ENCODE measurements at places on chromosomes 5 and 9.
A peak's percentile ranks its signal among the peaks of the same experiment; 100 is the strongest.

GRCh38 chr5:172640139-172640538 is 924 bp upstream of the NEURL1B start:
- DNase-seq, result no peak

- no peak for DNase-seq
Observed at GRCh38 chr5:172177176-172177575, 10.8 kb downstream of the STK10 start.

DNA sequence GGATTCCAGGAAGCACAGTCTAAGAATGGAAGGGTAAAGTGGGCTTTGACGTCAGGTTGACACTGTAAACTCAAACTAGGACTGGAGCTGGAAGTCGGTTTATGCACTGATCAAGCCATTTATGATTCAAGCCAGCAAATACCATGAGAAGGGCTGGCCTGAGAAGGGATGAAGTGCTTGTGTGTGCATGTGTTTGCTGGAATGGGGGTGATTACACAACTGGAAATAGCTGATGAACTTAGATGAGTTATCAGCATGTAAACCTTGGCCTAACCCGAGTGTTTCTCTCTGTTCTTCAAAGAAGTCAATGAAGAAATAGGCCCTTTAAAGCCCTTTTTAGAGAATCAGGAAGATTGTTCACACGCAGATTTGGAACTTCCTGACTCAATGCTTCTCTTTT is 287.6 kb downstream of the RFX3 start:
- DNase-seq, result no peak

GRCh38 chr5:142756576-142756975 is 13.6 kb upstream of the ARHGAP26 start:
- DNase-seq, result no peak

- DNase-seq, result no peak
Observed at GRCh38 chr5:68049053-68049713, 166.4 kb upstream of the PIK3R1 start.

GRCh38 chr9:88535226-88536022 is 446 bp downstream of the NXNL2 start:
- DNase-seq, result no peak

- no peak for DNase-seq
Observed at GRCh38 chr5:110087829-110088228, 398.1 kb downstream of the MAN2A1 start.

- DNase-seq, result no peak
Observed at GRCh38 chr5:88820581-88820980, 62.4 kb downstream of the MEF2C start.

DNA sequence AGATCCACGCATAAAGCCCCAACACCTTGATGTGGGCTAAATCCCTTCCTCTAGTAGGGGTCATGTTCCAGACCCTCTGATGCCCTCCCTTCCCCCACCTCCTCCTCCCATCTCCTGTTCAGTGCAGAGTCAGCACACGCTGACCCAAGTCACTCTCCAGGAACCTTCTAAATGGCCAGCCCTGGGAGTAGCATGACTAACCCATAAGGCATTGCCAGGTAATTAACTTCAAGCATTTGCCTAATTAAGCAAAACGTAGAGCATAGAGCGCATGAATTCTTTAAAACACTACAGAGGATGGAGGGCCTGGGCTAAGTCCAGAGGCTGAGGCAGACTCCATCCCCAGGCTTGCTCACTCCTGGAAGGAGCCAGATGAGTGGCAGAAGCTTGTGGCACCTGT is 276.3 kb upstream of the MSX2 start:
- DNase-seq, result no peak

GRCh38 chr9:106417685-106418084 is 445.3 kb upstream of the ZNF462 start:
- DNase-seq, result no peak

DNA sequence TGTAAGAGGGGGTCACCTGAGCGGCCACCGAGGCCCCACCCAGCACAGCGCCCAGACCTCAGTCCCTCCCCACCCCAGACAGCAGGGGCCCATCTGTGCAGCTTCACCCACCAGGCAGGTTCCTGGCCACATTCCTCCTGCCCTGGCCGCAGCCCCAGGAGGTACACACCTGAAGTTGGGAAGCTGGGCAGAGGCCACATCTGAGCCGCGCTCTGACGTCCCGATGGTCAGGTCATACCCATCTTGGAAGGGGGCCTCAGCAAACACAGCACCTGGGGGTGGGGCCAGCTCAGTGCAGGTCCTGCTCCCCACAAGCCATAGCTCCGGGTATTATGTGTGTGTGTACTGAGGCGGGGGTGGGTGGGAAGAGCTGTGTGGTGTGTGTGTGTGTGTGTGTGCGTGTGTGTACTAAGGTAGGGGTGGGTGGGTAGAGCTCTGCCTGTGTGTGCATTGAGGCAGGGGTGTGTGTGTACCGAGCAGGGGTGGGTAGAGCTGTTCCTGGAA is 5.6 kb downstream of the SPOUT1 start:
- DNase-seq, result no peak

DNA sequence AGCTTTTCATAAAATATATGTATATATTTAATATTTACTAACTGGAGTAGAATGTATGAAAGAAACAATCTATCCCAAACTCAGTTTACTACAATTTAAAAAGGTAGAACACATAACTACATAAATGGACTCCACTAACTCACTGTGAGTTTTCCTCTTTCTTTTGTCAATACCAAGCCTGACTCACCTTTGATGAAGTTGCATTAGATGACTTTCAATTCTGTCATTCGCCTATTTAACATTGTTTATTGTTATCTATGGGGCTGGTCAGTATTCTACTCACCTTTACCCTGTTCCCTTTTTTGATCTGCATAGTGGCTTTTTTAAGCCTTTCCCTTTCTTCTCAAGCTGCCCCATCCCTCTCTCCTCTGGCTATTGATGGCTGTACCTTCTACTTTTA is 629.7 kb downstream of the RAB3C start:
- DNase-seq, result no peak

DNA sequence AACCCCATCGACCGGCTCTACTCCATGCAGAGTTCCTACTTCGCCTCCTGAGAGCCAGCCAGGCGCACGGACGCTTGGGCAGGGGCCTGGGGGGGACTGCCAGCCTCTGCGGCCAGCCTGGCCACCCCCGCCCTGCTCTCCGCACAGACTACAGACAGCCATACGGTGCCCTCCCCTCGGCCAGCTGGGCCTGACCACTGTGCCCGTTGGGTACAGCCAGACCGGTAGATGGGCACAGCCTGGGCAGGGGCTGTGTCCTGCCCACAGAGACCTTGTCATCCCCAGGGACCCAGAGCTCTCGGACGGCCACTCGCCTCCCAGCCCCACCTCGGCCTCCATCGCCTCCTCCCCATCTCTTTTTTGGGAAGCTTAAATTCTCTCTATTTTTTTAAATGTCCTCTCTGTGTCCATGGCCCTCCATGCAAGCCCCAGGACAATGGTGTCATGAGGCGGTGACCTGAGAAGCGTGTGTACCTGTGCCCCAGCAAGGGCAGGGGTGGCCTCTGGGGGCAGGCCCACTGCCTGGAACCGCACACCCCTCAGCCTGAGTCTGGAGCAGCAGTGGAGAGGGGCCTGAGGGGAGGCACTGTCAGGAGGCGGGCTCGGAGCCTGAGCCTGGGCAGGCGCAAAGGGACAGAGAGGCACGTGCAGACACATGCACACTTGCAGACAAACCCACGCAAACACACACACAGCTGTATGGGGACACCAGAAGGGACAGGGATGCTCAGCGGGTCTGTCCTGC is 82.8 kb downstream of the LMX1B start:
- DNase-seq, result no peak

- no peak for DNase-seq
Observed at GRCh38 chr5:24376616-24377015, 268.2 kb downstream of the CDH10 start.

DNA sequence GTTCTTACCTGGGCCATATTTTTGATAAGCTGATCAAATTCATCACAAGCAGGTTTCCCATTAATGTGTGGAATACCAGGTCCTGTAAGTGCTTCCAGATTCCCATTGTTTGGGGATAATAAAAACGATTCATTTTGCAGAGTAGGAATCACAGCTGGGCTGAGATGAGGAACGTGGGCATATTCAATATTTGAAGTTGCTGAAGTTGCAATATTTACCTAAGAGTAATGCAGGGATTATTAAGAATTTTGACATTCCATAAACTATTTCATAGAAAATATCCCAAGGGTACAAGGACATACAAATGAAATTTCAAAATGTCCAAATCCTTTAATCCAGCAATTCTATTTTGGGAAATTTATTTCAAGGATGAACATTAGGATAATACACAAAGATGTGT is 55.1 kb downstream of the MPDZ start:
- DNase-seq, result no peak

GRCh38 chr9:131126059-131126426 is 657 bp downstream of the NUP214 start:
- DNase-seq, result no peak

- DNase-seq, result peak; percentile 77
Observed at GRCh38 chr9:135992486-135993408, 31.6 kb upstream of the UBAC1 start.

DNA sequence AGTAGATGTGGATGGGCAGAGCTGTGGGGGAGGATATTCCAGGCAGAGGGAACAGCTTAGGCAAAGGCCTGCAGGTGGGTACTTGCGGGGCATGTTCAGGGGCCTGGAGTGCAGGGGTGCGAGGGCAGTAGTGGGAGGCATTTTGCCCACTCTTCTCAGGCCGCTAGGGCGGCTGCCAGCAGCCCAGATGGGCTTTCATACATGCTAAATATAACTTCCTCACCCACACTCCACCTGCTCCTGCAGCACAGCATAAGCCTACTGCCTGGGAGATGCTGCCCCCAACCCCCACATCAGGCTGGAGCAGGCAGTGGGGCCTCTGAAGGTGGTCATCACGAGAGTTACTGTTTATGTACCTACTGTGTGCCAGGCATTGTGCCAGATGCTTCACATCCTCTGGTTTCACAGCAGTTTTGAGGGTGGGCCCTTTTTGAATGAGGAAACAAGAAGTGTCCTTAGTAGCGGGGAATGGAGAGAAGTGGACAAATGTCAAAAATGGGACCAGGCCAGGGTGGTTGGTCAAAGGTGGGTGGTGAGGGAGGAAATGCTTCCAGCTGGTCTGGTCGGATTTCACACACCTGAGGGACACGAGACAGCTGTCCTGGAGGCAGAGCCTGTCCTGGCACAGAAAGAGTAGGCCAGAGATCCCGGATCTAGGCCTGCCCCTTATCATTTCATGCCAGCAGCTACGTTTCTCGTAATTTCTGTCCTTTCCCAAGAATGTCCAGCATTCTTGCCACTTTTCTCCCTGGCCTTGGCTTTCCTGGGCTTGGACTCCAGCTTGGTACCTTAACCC is 12.1 kb downstream of the RGS14 start:
- DNase-seq, result no peak

DNA sequence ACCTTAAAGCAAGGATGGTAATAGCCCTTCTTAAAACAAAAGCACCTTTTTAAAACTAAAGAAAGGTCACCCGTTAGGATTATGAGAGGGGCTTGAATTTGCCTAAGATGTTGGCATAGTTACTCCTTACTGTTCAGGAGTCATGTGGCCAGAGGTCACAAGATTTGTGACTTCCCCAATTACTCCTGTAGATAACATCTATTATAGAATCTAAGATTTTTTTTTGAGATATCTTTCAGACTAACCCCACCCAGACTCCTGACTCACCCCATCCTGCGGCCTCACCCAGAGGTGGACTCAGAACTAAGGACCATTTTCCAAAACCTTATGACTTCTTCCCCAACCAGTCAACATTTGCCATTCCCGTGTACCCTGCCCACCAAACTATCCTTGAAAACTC is 2.4 kb downstream of the CD180 start:
- DNase-seq, result no peak

DNA sequence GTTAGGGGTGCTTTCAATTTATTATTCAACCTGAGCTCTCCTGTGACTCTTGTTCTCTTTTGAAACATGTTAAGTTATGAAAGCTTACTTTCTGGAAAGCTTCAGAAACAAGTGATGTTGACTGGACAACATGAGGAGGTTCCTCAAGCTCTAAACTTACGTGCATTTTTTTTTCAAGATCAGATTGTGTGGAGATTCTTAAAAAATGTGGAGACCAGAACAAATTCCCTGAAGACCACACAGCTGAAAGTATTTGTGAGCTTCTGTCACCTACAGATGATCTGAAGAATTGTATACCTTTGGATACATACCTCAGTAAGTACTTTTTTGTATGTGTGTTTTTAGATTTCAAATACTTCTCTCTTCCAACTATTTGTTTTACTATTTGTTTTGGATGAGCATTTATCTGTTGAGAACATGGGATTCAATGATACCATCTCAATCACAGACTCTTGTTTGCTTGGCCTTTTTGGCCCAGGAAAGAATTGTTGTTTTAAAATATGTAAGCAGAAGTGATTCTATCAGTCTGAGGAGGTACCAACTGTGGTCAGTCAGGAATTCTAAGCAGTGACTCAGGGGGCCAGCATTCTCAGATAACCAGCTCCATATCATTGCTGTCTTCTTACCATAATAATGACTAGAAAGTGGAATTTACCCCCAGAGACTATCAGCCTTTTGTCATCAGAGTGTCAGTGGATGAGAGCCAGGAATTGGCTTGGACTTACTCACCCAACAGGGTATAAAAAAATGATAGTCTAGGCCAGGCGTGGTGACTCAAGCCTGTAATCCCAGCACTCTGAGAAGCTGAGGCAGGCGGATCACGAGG is 34.4 kb upstream of the GLIPR2 start:
- DNase-seq, result peak; percentile 100

- DNase-seq, result no peak
Observed at GRCh38 chr5:110371725-110372041, 354.8 kb downstream of the TMEM232 start.

- no peak for DNase-seq
Observed at GRCh38 chr5:22567983-22568382, 285.2 kb downstream of the CDH12 start.

DNA sequence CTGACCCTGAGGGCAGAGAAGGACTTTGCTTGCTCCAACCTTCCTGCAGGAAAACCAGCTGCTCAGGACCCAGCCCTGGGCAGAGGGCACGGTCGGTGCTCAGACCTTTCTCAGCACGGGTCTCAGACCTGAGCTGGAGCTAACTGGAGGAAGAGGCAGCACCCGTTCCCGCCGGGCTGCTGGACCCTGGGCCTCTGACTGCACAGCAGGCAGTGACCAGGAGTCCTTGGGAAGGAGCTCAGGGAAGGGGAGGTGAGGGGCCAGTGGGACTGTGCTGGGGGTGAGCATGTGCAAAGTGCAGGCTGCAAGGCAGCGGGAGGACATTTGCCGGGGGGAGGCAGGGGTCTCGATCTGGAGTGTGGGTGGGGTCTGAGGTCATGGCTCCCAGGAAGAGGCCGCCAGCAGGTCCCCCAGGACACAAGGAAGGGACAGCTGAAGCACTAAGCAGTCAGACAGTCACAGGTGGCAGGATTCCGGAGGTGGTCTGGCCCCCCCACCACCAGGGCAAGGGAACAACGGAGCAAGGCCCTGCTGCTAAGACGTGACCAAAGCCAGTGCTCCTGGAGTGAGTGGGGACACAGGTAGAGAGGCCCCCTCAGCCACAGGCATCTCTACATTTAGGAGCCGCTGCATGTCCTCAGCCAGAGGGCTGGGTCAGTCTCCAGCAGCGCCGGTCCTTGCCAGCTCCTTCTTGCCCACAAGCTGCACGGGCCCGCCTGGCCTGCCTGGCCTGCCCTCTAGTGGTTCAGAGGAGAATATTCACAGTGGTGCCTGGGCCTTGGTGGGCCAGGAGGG is 4.8 kb upstream of the DPM2 start:
- DNase-seq, result peak; percentile 32

- no peak for DNase-seq
Observed at GRCh38 chr9:20376731-20377375, 245.4 kb downstream of the MLLT3 start.
